ENCODE measurements at places on chromosomes 11 and 22.

GRCh38 chr11:117903505-117904382 is 25.5 kb downstream of the TMPRSS13 start:
- no peak for DNase-seq

GRCh38 chr11:8683115-8683807 is 669 bp downstream of the RPL27A start:
- DNase-seq, result no peak

- DNase-seq, result no peak
Measured at GRCh38 chr11:119533462-119533861, 110.5 kb upstream of the THY1 start.

- DNase-seq, result no peak
Measured at GRCh38 chr11:46332568-46333393, 14.5 kb upstream of the DGKZ start.

DNA sequence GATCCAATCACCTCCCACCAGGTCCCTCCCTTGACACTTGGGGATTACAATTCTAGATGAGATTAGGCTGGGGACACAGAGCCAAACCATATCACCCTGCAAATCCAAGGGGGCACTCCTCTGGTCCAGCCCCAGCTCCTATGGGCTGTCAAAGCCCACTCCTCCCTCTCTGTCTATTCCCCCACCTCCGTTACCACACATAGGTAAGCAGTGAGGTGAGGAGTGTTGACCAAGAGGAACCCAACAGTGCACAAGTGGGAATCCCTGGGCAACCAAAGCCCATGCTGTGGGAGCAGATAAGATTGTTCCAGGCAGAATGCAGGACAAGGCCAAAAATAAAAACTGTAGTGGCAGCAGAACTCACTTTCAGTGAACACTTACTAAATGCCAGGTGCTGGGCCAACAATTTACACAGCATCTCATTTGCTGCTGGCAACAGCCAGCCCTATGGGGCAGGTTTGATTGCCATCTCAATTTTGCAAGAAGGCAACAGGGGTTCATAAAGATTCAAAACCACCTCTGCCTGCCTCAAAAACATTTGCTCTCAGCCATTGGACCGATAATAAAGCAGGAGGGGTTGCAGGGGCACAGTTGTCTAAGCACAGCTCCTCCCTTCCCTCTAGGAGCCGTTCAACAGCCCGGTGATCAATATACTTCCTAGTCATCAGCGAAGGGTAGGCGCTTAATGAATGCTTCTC is 8.9 kb downstream of the SDF2L1 start:
- DNase-seq, result no peak

DNA sequence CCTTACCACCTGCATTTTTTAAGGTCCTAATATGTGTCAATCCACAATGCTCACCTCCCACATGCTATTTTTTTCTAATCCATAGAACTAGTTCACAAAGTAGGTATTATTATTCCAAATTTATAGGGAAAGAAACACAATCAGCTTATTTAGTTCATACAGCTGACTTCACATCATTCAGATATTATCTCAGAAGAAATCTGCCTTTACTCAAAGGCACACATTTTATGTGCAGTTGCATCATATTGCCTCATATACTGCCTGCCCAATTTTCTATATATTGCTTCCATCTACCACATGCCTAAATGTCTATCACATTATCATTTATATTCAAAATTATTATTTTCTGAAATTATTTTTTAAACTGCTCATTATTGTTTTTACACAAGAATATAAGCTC is 88.7 kb upstream of the LUZP2 start:
- DNase-seq, result no peak

DNA sequence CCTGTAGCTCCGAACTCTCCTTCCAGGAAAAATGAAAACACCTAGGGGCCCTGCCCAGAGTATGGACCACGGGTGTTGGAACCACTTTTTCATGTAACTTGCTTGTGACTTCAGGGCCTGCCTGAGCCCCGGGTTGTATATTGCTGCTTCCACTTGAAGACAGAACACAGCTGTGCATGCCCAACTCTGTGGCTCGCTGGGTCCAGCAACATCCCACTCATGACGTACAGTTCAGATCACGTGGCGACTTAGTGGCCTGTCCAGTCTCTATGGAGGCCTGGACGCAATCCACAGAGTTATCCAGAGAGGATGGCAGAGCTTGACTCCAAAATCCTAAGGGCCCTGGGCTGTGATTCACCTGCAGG is 6.8 kb downstream of the C11orf21 start:
- DNase-seq, result no peak
